ENCODE measurements at places on chromosomes 13 and 19.

DNA sequence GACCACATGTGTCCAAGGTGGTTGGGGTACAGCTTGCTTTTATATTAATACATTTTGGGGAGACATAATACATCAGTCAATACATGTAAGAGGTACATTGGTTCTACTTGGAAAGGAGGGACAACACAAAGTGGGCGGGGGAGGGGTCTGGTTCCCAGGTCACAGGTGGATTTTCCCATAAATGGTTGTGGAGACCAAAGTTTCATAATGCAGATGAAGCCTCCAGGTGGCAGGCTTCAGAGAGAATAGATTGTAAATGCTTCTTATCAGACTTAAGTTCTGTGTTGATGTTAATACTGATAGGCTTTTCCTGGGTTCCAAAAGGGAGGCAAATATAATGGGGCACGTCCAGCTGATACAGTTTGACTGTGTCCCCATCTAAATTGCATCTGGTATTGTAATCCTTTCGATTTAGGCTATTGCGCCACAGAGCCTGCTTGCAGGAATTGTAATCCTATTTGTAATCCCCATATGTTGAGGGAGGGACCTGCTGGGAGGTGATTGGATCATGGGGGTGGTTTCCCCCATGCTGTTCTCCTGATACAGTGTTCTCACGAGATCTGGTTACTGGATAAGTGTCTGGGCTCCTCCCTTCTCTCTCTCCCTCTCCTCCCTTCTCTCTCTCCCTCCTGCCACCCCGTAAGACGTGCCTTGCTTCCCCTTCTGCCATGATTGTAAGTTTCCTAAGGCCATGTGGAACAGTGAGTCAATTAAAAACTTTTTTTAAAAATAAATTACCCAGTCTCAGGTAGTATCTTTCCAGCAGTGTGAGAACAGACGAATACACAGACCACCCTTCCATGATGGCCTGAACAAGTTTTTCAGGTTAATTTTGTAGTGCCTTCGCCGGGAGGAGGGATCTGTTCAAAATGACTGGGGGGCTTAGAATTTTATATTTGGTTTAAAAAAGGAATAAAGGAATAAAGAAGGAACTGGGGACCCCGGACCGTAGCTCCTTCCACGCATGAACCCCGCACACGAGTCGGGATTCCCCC is 44.9 kb downstream of the ZNF823 start:
- DNase-seq: peak; percentile 85

DNA sequence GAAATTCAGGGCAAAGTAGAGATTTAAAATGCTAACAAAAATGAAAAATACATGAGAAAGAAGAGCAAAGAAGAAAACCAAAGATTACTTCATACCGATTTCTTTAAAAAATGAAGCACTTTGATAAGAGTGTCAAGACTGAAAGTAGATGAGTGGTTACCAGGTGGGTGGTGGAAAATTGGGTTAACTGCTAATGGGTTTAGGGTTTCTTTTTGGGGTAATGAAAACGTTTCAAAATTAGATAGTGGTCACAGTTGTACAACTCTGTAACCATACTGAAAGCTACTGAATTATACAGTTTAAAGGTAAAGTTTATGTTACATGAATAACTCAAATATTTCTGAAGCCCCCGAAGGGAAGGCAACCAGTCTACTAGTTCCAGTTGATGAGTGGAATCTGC is 179.4 kb downstream of the NDFIP2 start:
- no peak for DNase-seq

- peak; percentile 89 for DNase-seq
Observed at GRCh38 chr13:74061926-74062595, 72.1 kb downstream of the KLF12 start.

DNA sequence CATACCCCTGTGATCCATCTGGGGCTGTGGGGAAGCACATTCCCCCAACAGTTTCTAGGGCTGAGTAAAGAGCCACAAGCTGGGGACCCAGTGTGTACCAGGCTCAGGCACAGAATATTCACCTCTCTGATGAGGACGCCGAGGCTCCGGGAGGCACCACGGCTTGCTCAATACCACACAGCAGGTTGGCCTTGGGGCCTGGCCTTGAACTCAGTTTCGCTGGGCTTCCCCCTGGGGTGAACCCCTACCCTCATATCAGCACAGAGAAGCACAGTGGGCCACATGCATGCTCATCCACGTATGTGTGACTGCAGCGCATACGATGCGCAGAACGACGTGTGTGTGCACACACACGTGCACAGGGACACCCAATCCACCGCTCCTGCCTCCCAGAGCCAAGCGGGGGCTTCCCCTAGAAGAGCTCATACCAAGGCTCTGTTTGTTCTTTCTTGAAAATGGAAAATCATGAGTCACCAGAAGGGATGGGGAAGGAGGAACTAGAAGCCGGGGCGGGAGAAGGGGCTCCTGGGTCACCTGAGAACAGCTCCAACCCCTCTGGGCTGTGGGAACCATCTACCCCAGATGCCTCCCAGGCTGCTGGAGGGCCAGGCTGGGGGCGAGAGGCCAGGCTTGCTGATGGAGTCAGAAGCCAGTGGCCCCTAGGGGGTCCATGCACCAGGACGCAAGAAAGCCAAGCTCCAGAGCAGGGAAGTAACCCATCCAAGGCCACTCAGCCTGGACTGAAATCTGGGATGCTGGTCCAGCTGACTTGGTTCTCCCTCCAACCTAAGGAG is 4.9 kb upstream of the PDE4C start:
- DNase-seq: peak; percentile 53

GRCh38 chr13:101486708-101487437 is 34.4 kb downstream of the ITGBL1 start:
- no peak for DNase-seq
